ENCODE measurements at places on chromosomes 5 and 9.

- no peak for DNase-seq
These were observed 441.6 kb upstream of the BRINP1 start for GRCh38 chr9:119810645-119811429.

- no peak for DNase-seq
These were observed 75.4 kb upstream of the CDKN2B start for GRCh38 chr9:22084336-22085035.

DNA sequence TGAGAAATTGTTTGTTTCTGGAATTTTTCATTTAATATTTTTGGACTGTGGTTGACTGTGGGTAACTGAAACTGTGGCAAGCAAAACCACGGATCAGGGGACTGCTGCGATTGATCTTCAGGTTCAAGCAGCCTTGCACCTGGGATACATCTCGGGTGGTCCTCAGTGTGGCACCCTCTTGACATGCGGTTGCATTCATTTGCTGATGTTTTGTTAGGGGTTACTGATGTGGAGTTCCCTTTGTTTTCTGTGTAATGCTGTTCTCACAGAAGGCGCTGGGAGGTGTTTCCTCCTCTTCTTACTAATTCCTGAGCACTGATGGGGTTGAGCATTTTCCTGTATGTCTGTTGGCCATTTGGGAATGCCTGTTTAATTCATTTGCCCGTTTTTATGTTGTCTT lies 60.4 kb downstream of the EHMT1 start:
- DNase-seq = no peak

DNA sequence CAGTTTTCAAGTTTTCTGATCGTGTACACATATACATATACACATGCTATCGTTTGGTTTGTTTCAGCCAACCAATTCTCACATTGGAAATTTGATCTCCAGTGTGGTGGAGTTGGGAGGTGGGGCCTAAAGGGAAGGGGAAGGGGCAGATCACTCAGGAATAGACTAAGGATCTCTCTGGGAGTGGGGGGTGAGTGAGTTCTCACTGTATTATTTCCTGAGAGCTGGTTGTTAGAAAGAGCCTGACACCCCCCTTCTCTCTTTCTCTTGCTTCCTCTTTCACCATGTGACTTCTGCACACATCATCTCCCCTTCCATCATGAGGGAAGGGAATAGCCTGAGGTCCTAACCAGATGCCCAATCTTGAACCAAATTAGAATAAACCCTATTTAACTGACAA lies 551.7 kb downstream of the MAT2B start:
- no peak for DNase-seq

- DNase-seq = no peak
These were observed 569.5 kb upstream of the WWC1 start for GRCh38 chr5:167721926-167722440.
